Activated CD4-positive, alpha-beta T cell treated with anti-CD3 and anti-CD28 coated beads, Interleukin-2, amount 50 U/mL, for 48 hours (primary cell): ENCODE measurements at places on chromosomes 3 and 15.

- peak; percentile 54 for DNase-seq
Observed at GRCh38 chr3:9951126-9951525, 1.1 kb downstream of the PRRT3 start.

GRCh38 chr3:146160321-146160963, 542 bp downstream of the PLOD2 start:
- DNase-seq, result peak; percentile 2

DNA sequence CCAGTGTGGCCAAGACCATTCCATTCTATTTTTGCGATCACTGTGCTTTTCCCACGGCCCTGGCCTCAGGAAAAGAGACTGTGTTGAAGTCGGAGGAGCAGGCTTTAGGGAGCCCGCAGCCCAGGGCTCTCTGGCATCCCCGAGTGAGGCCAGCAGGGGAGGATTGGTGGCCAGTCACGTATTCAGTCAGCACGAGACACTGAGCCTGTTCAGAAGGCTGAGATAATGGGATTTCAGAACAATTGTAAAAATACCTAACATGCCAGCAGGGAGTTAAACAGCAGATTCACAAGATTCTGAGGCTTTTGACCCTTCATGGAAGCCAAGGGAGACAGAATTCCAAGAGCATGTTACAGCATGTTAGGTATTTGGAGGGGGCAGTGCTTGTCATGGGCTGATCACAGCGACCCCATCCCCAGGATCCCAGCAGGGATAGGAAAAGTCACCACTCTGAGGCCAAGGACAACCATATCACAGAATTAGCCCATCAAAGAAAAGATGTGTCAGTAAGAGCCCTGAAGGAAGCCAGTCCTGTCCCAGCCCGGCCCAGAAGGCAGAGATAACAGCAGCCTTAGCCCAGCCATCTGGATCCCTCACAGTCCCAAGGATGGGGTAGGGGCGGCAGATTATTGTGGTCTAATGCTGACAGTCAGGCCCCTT, 40.6 kb downstream of the AMOTL2 start:
- no peak for DNase-seq

DNA sequence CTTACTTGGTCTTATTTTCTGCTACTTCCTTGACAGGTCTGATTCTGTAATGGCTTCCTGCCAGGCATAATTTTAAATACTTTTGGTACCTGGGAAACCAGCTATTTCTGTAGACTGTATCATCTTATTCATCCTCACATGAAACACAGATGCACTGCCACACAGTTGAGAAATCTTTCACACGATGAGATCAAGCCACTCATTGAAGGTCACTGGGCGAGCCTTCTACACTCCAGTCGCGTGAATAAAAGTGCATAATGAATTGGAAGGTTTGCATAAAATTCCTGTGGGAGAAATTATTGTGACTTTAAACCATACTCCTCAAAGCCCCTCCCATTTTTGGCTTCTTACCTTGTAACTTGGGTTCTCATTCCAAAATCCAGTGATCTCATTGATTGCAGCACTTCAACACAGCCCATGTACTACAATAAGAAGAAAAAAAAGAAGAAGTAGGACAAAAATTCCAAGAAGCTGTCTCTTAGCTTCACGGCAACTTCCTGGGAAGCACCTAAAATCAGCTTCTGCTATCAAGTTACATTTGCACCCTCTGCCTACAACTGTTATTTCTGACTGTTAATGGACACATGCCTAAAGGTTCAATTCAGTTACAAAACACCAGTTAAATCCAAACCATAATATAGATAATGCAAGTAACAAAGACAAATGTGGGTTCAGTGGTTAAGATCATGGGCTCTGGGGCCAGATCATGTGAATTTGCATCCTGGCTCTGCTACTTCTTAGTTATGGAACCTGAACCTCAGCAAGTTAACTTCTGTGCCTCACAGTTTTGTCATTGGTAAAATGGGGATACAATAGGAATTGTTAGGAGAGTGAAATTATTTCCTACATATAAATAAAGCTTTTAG, 39.0 kb downstream of the SHC4 start:
- no peak for DNase-seq

DNA sequence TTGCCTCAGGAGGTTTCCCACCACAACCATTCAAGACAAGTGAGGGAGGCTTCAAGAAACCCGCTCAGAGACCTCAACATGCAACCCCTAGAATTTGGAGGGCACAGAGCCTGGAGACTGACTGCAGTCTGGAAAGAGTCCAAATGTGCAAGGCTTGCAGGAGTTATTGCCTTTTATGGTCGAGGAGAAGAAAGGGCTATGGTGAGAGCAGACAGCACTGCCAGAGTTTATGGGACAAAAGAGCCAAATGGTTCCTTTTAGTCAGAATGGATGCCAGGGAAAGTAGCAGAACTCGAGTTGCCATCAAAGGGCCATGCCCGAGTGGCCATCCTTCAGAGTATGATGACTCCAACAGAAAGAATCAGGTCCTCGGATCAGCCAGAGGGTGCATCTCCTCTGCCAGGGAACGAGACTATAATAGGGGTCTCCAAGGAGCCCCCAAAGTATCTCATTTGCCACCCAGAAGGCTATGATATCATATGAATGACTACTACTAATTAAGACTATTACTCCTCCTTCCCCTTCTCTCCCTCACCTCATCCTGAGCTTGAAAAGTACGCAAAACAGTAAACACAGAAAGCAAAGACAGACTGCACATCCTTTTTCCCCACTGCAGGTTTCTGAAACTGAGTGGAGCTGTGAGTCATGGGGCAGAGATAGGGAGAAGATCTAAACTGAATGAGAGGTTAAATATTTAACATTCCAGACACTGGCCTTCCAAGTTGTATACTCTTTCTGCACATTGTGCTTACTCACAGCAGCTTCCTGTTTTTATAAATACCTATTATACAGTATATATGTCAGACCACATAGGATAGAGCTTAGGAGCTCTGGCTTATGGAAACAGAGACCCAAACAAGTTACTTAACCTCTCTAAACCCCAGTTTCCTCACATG, 33.9 kb upstream of the TMCO5A start:
- no peak for DNase-seq

GRCh38 chr15:65326117-65326526, 21.6 kb downstream of the RNU5B-1 start:
- DNase-seq, result no peak

DNA sequence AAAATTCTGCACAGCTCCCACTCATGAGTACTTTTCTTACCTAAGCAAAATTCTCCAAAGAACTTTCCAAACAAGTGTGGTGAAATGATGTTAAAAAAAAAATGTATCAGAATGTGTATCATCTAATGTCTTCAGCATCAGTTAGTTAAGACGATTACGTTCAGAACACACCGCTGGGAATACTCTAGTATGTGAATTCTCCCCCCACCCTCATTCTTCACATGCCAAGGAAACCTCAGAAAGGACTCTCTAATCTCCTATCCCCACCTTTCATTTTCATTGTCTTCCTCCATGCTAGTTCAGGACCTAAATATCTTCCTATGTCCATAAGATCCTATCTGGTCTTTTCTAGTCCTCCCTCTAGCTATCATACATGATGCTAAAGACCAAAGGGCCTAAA, 457.4 kb downstream of the SHQ1 start:
- DNase-seq, result no peak

DNA sequence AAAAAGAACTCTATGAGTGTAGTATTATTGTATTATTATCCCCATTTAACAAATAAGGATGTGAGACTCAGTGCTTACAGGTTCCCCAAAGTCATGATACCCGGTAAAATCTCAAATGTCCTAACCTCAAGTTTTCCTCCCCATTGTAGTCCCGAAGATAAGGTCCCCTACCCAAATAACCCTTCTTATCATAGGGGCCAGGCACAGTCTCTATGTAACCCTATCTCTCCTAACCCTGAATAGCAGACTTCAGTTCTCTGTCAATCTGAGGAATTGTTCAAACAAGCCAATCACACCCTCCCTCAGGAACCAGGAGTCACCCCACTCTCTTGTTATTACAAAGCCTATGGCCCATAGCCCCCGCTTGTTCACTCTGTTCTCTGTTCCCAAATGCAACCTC, 10.5 kb upstream of the SUSD5 start:
- no peak for DNase-seq

- peak; percentile 37 for DNase-seq
Observed at GRCh38 chr15:28989239-28989830, 103.6 kb downstream of the APBA2 start.
